Activated naive CD4-positive, alpha-beta T cell treated with Interleukin-2 at 50 U/mL for 16 hours (primary cell): ENCODE measurements at places on chromosomes 5 and 9.

DNA sequence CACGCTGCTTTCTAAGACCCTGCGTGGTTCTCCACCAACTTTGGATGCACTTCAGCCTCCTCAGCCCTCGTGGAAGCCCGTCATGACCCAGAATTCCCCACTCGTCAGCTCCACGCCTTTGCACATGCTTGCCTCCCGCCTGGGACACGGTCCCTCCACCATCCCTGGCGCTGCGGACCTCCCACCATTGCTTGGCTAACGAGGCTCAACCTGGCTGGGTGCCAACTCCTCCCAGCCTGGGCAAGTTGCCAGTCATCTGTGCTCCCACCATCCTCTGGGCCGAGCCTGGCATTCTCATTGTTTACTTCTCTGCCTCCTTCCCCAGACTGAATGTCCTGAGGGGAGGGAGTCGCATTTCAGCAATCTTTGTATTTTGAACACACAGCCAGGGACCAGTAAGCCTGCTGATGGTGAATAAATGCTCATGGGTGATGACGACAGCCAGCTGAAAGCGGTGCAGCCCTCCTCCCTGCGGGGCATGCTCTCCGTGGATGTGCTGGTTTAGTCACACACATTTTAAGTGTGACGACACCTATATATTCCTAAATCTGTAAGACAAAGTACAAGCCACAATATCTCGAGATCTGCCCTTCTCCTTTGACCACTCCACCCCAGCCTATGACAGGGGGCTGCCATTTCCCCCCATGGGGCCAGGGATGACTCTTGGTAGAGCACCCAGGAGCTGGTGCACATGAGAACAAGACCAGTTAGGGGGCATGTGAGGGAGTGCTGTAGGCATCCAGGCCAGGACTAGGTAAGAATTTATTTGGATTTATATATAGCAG is 37.6 kb downstream of the ANKRD33B start:
- no peak for DNase-seq

GRCh38 chr9:17462869-17463464 is 115.9 kb upstream of the SH3GL2 start:
- no peak for DNase-seq

- DNase-seq = no peak
These were observed 1293.7 kb upstream of the C9orf72 start for GRCh38 chr9:28866951-28867350.

- no peak for DNase-seq
These were observed 41.0 kb downstream of the NEK6 start for GRCh38 chr9:124298646-124299235.

DNA sequence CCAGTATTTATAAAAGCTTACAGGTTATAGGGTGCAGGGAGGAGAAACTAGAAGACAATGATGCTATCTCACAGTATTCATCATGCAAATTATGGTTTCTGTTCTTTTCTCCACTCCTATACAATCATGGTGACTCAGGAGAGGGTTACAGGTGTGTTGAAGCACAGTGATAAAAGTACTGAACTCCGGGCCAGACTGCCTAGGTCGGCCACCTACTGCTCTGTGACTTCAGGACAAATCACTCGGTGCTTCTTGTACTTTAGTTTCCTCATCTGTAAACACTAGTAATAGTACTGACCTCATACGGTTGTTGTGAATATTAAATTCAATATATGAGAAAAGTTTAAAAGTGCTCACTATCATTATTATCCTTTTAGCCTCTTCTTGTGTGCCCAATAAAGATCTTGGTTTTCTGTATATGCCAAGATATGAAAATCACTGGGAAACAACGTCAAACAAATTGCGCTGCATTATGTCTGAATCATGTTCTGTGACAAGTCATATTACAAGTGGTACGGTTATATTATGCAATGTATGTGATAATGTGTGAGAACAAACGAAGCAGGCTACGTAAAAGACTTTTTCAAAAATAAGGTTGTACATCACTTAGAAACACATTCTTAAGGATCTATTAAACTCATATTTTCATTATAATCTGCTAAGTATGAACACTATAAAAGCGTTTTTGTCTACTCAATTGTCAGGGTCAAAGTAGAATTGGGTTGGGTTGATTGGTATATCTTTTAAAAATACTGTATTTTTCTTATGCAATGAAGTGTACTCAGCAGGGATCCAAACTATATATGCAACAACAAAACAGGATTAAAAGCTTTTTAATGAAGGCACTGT is 153.3 kb downstream of the EFNA5 start:
- no peak for DNase-seq

DNA sequence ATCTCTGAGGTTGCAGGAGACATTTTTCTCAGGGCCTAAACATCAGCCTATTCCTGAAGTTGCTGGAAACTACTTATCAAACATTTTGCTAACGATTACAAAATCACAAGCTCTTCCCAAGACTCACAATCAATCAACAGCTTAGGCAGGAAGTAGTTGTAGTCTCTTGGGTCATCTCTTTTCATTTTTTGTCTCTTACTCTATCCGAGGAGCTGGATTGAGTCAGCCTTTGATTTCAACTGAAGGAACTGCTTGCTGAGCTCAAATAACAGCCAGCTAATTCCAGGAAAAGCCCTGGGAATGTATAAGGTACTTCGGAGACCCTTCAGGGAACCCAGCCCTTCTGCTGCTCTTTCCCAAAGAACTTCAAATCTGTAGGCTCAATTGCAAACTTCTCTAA is 398.9 kb downstream of the PLK2 start:
- no peak for DNase-seq

GRCh38 chr9:77943057-77943456 is 88.6 kb downstream of the GNAQ start:
- DNase-seq = no peak

GRCh38 chr5:545641-546375 is 21.6 kb upstream of the SLC9A3 start:
- DNase-seq = no peak

GRCh38 chr5:88872971-88873370 is 10.0 kb downstream of the MEF2C start:
- no peak for DNase-seq

GRCh38 chr5:65760504-65761275 is 38.7 kb downstream of the NLN start:
- DNase-seq = peak; percentile 45

DNA sequence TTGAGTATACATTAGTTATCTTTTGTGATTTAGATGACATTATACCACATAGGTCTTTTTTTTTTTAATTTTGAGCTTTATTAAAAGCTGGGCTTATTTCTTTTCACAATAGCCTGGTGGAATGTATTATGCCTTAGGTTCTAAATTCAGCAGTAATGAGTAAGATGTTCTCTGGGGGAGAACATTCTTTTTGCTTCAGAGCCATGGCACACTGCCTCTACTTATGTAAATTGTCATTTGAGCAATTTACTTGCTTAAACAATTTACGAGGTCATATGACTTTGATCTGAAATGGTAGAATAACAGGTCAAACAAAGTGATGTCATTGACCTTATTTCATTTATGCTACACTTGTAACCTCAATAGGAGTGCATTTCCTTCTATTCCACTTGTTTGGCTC is 154.2 kb downstream of the FOCAD start:
- no peak for DNase-seq

DNA sequence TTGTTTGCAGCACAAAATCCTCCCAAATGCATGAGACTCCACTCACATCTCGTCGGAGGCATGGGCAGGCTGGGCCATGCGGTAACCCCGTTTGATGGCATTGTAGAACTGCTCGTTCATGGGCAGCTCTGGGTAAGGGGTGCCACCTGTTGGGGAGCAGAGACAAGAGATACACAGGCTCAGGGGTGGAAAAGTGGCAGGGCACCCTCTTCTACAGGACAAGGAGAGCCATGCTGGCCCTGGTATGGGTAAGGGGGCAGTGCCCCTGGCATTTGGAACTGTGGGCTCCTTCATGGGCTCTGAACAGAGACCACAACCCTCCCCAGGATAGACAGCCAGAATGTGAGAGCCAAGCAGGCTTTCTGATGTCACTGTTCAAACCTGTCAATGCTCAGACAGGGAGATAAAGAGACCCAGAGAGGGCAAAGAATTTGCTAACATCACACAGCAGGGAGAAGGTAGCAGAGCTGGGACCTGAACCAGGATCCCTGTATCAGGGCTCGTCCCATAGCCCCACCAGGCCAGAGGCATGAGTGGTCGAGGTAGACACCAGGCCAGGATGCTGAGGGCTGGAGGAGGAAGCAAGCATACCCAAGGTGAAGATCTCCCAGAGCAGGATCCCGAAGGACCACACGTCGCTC is 33.2 kb upstream of the CSF1R start:
- no peak for DNase-seq

- DNase-seq = no peak
These were observed 148.4 kb upstream of the PANK3 start for GRCh38 chr5:168727547-168727946.

GRCh38 chr5:135063511-135064234 is 29.6 kb upstream of the PITX1 start:
- DNase-seq = no peak

- DNase-seq = no peak
These were observed 23.5 kb upstream of the ATG10 start for GRCh38 chr5:81948349-81948748.

DNA sequence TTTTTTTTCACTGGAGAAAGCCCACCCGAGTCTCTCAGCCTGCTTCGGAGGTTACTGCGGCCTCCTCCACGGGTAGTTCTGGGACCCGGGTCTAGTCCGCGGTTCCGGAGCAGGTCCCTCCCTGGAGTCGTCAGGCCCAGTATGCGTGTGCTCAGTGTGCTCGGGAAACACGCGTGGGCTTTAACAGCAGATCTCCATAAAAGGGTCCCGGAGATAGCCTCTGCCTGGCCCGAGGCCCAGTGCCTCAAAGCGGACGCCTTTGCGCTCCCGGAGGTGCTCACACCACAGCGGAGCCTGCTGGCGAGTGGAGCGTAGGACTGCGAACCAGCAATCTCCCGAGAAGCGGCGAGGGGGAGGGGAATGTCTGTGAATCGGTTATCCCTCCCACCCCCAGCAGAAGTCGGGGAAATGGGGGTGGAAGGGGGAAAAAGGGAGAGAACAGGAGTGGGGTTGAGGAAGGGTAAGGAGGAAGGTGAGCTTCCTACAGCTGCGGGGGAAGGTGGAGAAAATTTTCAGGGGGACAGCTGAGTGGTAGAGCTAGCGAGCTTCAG is 28.7 kb downstream of the CDKN2A start:
- peak; percentile 52 for DNase-seq

DNA sequence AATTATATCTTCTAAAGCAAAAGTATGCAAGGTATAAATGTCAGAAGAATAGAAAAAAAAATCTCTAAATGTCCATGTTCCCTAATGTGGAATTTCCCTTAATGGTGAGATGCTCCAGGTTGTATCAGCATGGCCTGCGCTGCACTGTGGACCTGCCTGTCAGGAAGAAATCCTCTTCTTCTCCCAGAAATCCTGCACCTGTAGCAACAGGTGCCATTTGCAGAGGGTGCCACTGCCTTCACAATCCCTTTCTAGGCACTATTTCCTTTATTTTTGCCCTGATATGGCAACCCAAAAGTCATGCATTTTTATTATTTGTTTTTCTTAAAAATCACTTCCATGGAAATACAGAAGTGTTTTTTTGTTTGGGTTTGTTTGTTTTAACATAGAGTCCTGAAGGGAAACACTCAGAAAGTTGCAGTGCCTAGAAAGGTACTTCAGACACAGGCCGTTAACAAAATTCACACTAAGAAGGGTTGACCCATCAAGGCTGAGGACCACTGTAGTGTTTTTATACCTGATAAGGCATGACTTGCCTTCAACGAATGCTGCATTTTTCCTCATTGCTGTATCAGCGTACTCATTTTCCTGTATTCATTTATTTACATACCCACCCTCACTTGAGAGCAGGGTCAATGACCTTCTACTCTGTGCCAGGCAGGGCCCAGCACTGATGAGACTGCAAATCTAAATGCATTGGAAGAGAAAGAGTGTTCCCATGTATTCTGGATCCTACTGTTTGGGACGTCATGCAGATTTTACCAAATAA is 177.8 kb downstream of the SNX18 start:
- DNase-seq = no peak

GRCh38 chr5:118616281-118616680 is 372.1 kb downstream of the DTWD2 start:
- DNase-seq = no peak

GRCh38 chr5:119166026-119166425 is 95.1 kb downstream of the DMXL1 start:
- no peak for DNase-seq

- DNase-seq = no peak
These were observed 24.6 kb downstream of the C9orf85 start for GRCh38 chr9:71936066-71936465.

DNA sequence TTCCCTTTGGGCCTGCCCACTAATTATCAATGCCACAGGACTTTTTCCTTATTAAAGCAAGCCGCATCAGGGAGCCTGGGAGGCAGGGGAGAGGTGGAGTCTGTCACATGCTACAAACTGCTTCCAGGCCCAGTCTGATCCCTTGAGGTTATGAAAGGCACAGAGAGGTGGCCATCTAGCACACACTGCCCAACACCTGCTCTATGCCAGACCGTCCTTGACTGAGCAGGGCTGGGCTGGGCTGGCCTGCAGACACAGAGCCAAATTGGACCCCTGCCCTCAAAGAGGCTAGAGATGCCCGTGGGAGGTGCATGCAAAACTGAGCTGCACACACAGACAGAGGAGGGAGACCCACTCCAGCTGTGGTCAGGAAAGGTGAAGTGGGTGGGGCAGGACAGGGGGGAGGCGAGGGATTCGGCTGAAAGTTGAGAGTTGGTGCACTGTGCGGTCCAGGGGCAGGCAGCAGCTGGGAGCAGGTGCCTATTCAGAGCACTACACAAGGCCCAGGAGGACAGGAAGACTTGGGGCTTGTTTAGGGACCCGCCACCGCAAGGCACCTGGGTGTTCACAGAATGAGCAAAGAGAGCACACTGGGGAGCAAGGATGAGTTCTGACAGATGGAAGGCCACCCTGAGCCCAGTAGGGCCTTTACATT is 36.4 kb upstream of the TCF7 start:
- no peak for DNase-seq

DNA sequence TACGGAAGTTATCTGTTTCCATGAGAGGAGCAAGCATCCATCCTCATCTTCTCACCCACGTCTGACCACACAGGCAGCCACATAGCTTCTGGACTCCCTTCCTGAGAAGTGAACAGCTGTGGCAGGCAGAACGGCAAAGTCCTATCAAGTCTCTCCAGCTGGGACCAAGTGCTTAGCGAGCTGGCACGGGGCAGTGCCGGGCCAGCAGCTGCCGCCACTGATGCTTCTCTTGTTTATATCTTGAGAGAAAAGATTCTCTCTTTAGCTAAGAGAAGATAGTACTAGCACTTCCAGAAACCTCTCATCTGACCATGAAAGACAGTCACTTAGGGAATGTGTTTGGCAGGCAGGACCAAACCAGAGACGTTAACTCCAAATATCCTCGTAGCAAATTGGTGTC is 37.2 kb downstream of the PLAC8L1 start:
- DNase-seq = no peak

GRCh38 chr9:30519756-30520155 is 1864.7 kb upstream of the ACO1 start:
- DNase-seq = no peak

- no peak for DNase-seq
These were observed 1184.8 kb downstream of the DTWD2 start for GRCh38 chr5:117803533-117803932.

GRCh38 chr5:91125916-91126315 is 257.2 kb downstream of the ARRDC3 start:
- no peak for DNase-seq

- no peak for DNase-seq
These were observed 81.6 kb downstream of the TLE1 start for GRCh38 chr9:81607593-81608288.
